SW480 (cell line): ENCODE measurements at places on chromosomes 16 and 17.

- no peak for DNase-seq
Measured at GRCh38 chr16:8764525-8765250, 32.8 kb downstream of the TMEM186 start.

GRCh38 chr16:87264634-87265033 is 52.6 kb downstream of the C16orf95 start:
- no peak for DNase-seq

DNA sequence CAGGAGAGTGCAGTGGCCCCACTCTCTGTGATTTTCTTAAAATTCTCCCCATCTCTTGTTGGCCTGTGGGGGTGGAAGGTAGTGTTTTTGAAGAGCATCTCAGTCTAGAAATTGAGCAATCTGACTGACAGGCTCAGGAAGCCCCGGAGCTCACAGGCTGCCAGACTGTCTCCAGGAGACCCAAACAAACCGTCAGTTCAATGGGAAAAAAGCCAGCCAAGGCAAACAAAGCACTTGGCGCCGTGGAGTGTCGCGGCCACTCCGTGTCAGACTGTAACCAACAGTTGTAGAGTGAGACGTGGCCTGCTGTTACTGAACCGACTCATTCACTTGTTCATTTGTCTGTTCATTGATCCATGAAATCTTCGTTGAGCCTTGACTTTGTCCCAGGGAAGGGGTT is 33.7 kb downstream of the RGS9 start:
- DNase-seq, result no peak

DNA sequence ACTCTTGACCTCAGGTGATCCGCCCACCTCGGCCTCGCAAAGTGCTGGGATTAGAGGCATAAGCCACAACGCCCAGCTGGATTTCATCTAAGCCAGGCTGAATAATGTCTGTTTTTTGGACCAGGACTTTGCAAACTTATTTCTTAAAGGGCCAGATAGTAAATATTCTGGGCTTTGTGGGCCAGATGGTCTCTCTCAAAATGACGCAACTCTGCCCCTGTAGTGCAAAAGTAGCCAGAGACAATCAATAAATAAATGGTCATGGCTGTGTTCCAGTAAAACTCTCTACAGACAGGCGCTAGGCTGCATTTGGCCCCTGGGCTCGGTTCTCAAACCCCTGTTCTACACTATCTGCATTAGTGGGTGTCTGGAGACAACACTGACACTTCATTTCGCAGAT is 121.9 kb upstream of the CDH13 start:
- DNase-seq, result no peak

- peak; percentile 54 for DNase-seq
Measured at GRCh38 chr16:67115639-67116038, 5.9 kb downstream of the PHAF1 start.

DNA sequence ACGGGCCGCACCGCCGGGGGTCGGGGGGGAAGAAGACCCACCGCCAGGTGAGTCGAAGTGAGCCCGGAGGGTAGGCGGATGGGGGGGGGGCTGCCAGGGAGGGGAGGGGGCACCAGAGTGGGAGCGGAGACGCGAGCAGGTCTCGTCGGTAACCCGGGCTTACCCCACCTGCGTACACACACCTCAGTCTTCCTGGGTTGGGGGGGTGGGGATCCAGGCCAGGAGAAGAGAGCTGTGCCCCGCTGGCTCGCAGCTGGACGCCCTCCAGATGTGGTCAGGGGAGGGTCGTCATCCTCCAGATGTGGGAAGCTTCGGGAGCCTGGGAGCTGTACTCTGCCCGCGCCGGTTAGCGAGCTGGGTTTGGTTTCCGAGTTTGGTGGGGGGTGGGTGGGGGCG is 1.2 kb downstream of the CACNA1G start:
- no peak for DNase-seq

- DNase-seq, result peak; percentile 83
Measured at GRCh38 chr16:65070831-65071432, 50.9 kb downstream of the CDH11 start.

- peak; percentile 73 for DNase-seq
Measured at GRCh38 chr16:88264641-88265285, 118.0 kb upstream of the ZNF469 start.

- DNase-seq, result no peak
Measured at GRCh38 chr17:22374741-22375140, 682.4 kb downstream of the KCNJ18 start.

- DNase-seq, result no peak
Measured at GRCh38 chr16:57134982-57135381, 42.6 kb downstream of the CPNE2 start.

- no peak for DNase-seq
Measured at GRCh38 chr17:75631353-75631752, 1.9 kb upstream of the SMIM5 start.

DNA sequence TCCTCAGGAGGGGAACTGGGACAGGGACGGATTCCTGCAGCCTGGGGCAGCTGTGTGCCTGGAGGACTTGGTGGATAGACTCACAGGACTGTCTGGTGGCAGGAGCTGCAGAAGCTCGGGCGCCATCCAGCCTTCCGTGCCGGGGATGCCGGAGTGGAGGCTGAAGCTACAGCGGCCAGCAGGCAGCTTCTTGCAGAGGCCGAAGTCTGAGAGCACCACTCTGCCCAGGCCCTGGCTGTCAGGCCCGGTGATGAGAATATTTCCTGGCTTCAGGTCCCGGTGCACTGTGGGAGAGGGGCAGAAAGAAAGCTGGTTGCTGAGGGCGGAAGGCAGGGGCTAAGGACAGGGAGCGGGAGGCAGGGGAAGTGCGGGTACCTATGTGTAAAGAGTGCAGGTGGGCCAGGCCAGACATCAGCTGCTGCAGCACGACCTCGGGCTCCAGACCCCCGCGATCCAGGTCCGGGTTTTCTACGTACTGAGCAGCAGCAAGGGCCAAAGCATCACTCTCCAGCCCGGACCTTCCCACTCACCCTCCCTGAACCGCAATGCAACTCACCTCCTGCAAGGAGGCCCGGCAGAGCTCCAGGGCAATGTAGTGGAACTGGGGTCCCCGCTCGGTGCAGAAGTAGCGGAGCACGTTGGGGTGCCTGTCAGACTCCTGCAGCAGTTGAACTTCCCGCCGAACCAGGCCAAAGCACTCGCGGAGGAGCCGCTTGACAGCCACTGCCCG is 16.1 kb downstream of the PLK1 start:
- no peak for DNase-seq

DNA sequence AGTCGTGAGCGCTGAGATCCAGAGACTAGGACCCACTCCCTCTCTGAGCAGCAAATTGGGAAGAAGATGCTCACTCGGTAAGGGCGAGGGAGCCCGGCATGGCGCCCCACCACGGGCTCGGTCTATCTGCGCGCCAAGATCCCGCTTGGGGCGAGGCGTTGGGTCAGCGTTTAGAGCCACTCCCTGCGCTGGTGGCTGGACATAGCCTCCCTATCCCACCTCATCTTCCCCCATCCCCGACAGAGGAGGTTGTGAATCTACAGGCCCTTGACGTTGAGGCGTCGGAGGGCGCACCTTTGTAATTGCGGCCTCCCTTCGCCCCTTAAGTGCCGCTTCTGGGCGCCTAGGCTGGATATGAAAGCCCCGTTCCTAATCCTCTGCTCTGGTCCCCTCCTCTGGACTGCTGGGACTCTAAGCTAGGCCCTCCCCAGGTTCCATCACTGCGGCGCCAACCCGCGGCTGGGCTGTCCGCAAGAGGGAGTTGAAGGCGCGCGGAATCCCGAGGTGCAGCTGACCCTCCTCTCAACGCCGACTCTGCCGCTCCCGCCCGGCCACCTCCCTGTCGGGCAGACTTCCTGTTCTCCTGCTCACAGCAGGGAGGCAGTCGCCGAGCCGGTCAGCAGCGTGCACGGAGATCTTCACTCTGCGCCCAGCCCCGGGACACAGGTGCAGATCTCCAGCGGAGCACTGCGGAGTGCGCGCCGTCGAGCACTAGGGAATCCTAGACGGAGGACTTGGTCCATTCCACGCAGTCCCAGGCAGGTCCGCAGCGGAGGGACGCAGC is 16.1 kb upstream of the HOXB9 start:
- no peak for DNase-seq

GRCh38 chr16:35152067-35152627 is 1692.7 kb downstream of the TP53TG3F start:
- no peak for DNase-seq

- DNase-seq, result peak; percentile 29
Measured at GRCh38 chr17:39527220-39527813, 66.0 kb downstream of the CDK12 start.

DNA sequence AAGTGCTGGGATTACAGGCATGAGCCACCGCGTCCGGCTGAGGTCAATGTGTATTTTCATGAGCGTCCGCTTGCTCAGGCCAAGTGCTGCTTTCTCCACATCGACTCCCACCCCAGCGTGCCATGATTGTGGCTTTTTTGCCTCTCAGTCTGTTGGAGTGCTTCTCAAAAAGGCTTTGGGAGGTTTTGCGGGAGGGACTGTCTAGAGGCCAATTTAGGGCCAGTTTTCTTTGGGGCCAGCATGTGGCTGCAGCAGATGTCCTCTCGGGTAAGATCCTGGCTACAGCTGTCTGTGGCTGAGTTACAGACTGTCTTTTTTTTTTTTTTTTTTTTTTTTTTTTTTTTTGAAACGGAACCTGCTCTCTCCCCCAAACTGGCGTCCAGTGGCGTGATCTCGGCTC is 6.5 kb downstream of the C16orf90 start:
- DNase-seq, result no peak

DNA sequence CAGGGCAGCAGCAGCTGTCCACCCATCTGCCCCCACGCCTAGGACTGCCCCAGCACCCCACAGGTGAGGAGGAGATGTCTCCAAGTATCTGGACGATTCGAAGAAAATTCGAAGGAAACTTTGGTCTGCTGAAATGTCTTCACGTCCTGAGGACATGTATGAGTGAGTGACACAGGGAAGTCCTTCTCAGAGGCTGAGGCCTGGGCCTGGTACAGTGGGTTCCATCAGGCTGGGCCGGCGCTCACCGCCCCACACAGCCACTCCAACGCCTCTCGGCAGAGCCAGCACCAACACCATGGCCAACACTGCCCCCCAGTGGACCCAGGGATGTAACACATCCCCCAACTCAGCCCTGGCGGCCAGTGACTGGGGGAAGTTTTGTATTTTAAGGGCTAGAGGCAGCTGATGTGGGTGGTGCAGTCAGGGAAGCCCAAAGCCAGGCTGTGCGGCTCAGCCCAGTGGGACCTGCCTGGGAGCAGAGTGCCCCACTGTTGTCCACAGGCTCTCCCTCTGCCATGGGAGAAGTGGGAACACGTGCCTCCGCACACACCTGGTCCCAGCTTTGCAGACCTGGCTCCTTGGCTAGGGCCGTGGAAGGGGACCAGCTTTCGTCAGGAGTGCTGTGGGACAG is 55.8 kb upstream of the FASN start:
- DNase-seq, result peak; percentile 47

DNA sequence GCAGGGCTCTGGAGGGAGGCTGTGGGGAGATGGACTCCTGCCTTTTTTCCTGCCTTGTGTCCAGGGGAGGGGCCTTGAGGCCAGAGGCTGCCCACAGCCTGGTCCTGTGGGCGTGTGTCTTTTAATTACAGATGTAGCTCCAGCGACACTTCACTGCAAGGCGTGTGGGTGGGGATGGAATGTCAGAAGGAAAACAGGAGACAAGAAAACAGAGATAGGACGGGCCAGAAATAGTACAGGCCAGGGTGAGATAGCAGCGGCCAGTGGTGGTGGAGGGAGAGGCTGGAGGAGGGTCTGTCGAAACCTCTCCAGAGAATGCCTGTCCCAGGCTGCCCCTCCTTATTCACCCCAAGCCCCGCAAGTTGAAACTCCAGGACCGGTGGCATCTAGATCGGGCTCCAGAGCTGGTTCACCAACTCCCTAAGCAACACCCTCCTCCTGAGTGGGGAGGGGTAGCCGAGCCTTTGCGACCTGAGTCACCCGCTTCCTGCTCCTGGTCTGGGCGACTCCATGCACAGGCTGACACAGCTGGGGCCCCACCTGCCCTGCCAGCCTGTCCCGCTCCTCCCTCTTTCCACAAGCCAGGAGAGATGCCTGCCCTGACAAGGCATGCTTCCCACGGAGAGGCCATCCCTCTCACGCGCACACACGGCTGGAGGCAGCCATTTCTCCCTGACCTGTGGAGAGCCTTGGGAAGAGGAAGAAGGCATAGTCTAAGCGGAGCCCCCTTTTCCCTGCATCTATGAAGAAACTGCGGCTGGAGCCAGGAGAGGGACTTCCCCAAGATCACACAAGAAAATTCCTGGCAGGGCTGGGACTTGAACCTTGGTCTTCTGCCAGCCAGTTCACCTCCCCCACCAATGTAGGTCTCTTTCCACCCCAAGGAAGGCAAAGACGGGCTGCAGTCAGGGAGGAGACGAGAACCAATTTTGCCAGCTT is 6.6 kb upstream of the JUP start:
- DNase-seq, result peak; percentile 98

GRCh38 chr17:73956595-73957465 is 246.6 kb upstream of the RPL38 start:
- peak; percentile 37 for DNase-seq

DNA sequence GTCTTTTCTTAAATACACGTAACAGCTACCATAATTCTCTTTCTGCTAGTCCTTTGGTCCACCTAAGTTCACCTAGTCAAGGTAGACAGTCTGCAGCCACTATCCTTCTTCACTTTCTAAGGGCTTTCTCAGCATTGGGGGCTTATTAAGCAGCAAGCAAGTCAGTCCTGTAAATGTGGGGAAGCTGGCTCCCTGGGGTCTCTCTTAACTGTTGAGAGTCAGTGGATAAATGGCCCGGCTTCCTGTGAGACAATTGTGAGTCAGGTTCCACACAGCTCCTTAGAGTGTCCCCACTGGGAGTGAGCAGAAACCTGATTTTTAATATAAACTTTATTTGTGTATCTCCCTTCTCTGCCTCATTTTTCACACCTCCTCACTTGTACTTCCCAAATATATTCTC is 132.1 kb downstream of the CDH13 start:
- no peak for DNase-seq

DNA sequence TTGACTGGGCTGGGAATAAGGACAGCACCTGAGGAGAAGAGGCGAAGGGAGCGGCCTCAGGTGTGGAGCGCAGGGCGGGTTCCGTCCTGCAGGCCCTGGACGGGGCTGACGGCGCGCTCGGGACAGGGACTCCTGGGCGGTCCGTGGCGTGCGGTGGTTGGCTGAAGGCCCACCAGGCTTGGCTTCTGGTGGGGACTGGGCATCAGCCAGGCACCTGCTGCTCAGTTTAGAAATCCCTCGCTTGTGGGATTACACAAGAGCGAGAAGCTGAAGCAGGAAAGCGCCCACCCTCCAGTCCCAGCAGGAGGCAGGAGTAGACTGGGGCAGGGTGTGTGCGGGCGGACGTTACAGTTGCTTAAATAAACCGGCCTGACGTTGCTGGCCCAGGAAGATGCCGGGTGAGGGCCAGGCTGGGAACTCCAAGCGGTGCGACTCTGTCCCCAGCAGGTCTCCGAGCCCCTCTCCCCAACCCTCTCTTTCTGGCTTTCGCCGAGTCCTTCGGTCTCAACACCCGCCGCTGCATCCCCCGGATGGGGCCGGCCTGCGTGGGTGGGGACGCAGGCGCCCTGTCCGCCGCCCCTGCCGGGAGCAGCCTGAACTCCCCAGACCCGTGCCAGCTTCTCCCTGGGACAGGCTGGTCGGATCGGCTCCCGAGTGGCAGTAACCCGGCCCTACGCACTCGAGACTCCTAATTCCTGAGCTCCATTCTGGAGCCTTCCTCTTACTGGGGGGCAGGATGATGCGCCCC is 639 bp downstream of the MIF4GD start:
- peak; percentile 90 for DNase-seq
